Right atrium auricular region (tissue), 2 donors: ENCODE measurements at places on chromosomes 1 and 21.

DNA sequence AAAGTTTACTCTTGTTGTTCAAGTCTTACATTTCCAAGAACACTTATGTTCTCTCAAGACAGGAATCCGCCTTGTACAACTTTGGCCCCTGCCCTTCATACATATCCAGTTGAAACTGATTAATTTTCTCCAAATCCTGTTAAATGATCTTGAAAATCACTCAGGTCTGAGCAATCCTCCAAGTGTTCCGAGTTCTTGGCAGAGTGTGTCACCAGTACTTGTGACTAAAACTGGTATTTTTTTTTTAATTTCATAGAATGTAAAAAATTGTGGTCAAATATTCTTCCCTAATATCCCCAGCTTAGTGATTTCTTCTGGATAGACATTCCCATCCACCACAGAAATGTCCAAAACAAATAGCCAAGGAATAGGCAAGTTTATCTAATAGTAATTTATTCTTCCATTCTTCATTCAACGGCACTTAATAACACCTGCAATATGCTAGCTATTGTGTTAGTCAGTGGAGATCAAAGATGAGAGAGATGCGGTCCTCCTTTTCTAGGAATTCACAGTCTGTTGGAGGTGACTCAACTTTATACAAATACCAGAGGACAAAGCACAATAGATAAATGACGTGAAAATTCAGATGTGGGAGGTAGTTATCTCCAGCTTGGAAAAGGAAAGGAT, 71.4 kb downstream of the DIRAS3 start:
- no peak overlapping the region for H3K4me3 ChIP-seq
- H3K27ac ChIP-seq: no peak overlapping the region
- H3K36me3 ChIP-seq: no peaks in the 10 kb centered on the region
- no peak for DNase-seq
- no peaks in the 10 kb centered on the region for H3K27me3 ChIP-seq

- H3K27ac ChIP-seq: no peak overlapping the region
- no peak for DNase-seq
- no peaks in the 10 kb centered on the region for H3K36me3 ChIP-seq
- no peaks in the 10 kb centered on the region for H3K4me1 ChIP-seq
- no peaks in the 10 kb centered on the region for H3K27me3 ChIP-seq
Observed at GRCh38 chr1:58437623-58438022, 108.9 kb downstream of the OMA1 start.

GRCh38 chr21:44836349-44836665, 18.4 kb upstream of the SUMO3 start:
- no peaks in the 10 kb centered on the region for H3K36me3 ChIP-seq
- no peak overlapping the region for H3K4me3 ChIP-seq
- no peak overlapping the region for H3K27ac ChIP-seq
- no peaks in the 10 kb centered on the region for H3K4me1 ChIP-seq
- no peak for DNase-seq

DNA sequence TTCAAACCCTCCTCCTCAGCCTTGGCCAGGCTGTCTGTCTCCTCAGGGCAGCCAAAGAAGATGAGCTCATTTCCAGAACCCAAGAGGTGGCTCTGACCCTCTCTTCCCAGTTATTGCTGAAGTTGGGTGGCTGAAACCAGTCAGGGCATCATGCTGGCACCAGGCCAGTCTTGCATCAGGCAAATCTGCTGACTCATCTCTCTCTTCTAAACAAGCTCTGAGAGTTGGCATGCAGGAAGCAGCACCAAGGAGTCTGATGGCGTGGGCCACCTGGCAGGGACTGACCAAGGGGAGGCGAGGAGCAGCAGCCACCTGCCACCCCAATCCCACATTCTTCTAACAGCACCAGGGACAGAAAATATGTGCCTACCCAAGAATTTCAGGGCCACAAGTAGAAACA, 104.8 kb upstream of the ATP1A1 start:
- no peak for DNase-seq
- no peak overlapping the region for H3K27ac ChIP-seq
- no peaks in the 10 kb centered on the region for H3K36me3 ChIP-seq
- H3K4me3 ChIP-seq: no peak overlapping the region
- no peaks in the 10 kb centered on the region for H3K27me3 ChIP-seq

DNA sequence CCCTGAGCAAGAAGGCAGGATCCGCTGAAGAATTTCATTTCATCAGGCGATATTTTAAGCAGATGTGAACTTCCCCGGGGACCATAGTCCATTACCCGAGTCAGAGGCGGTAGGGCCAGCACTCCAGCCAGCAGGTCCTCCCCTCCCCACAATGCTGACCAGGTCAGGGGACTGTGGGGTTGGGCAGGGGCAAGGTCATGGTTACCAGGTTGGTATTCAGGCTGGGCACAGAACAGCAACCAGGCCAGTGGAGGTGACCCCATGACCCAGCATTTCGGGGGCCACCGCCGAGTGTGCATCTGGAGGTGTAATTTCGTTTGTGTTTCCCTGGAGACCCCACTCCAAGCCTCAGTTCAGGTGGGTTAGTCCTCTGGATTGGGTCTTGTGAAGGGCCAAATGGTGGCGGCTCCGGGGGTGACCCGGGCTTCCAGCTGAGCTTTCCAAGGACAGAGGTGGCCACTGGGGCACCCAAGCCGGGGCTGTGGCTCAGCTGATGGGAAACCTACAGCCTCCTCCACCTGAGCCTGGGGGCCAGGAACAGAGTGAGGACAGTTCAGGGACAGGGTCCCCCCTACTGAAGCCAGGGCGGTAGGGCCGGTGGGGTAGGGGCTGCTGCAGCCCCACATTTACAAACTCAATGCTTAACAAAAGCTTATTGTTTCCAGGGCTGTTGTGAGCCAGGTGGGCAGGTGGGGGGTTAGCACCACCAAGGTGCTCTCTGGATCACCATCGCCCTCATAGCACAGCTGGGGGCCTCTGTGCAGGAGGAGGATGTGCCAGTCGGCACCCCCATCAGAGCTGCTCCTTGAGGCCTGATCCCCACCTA, 2.8 kb downstream of the PRDM16 start:
- H3K4me3 ChIP-seq: no peak overlapping the region
- H3K27ac ChIP-seq: no peak overlapping the region
- H3K27me3 ChIP-seq: peaks cover 36% of the 10 kb centered on the region
- DNase-seq: no peak
- H3K36me3 ChIP-seq: no peaks in the 10 kb centered on the region

DNA sequence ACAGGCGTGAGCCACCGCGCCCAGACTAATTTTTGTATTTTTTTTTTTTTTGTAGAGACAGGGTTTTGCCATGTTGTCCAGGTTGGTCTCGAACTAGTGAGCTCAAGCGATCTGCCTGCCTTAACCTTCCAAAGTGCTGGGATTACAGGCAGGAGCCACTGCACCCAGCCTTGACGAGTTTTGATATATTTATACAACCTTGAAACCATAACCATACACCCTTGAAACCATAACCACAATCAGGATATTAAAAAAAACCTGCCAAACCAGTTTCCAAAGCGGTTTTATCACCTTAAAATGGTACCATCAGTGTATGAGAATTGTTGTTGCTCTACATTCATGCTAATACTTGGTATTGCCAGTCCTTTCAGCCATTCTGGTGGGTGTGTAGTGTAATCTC, 3.7 kb upstream of the PHACTR4 start:
- no peak overlapping the region for H3K27ac ChIP-seq
- no peaks in the 10 kb centered on the region for H3K4me1 ChIP-seq
- H3K4me3 ChIP-seq: no peak overlapping the region
- H3K36me3 ChIP-seq: no peaks in the 10 kb centered on the region

DNA sequence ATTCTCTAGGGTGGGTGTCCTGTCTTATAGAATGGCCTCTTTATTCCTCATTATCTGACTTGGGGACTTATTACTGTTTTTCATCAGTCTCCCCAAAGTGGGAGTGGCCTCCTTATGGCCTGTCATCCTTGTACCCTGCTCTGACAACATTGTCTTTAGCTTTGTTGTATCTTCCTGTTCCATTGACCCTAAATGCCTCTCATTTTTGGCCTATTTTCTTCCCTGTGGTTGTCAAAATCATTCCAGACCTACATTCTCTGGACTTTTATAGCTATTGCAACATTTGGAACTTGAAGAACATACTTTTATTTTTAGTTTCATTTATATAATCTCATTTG, 9.7 kb downstream of the SFT2D2 start:
- no peak for DNase-seq
- peaks cover 43% of the 10 kb centered on the region for H3K36me3 ChIP-seq
- no peak overlapping the region for H3K4me3 ChIP-seq
- no peaks in the 10 kb centered on the region for H3K27me3 ChIP-seq

DNA sequence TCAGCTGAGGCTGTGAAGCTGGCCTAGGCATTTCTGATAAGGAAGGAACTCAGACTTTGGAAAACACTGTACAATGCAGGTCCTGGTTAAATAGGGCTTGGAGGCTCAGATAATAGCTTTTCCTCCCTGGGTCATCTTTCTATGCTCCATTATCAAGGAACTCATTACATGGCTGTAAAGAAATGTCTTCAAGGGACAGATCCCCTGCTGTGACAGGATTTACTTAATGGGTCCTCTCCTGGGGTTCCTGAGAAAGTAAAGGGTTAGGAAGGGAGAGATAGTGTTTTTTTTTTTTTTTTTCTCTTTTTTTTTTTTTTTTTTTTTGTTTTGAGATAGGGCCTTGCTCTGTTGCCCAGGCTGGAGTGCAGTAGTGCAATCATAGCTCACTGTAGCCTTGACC, 14.1 kb upstream of the SVBP start:
- no peak overlapping the region for H3K4me3 ChIP-seq
- no peaks in the 10 kb centered on the region for H3K4me1 ChIP-seq
- no peaks in the 10 kb centered on the region for H3K27me3 ChIP-seq
- H3K27ac ChIP-seq: no peak overlapping the region
- H3K36me3 ChIP-seq: no peaks in the 10 kb centered on the region

- H3K4me3 ChIP-seq: no peak overlapping the region
- DNase-seq: no peak
- H3K36me3 ChIP-seq: no peaks in the 10 kb centered on the region
- H3K27me3 ChIP-seq: no peaks in the 10 kb centered on the region
- no peak overlapping the region for H3K27ac ChIP-seq
- H3K4me1 ChIP-seq: no peaks in the 10 kb centered on the region
Observed at GRCh38 chr1:245908543-245908942, 598.5 kb downstream of the SMYD3 start.

- H3K4me3 ChIP-seq: no peak overlapping the region
- no peak overlapping the region for H3K27ac ChIP-seq
- no peaks in the 10 kb centered on the region for H3K27me3 ChIP-seq
- H3K36me3 ChIP-seq: no peaks in the 10 kb centered on the region
Observed at GRCh38 chr1:63480057-63480456, 43.0 kb downstream of the ITGB3BP start.
